ENCODE measurements at places on chromosomes 7 and 10.

GRCh38 chr7:46705386-46706255, 784.5 kb upstream of the IGFBP3 start:
- no peak for DNase-seq

DNA sequence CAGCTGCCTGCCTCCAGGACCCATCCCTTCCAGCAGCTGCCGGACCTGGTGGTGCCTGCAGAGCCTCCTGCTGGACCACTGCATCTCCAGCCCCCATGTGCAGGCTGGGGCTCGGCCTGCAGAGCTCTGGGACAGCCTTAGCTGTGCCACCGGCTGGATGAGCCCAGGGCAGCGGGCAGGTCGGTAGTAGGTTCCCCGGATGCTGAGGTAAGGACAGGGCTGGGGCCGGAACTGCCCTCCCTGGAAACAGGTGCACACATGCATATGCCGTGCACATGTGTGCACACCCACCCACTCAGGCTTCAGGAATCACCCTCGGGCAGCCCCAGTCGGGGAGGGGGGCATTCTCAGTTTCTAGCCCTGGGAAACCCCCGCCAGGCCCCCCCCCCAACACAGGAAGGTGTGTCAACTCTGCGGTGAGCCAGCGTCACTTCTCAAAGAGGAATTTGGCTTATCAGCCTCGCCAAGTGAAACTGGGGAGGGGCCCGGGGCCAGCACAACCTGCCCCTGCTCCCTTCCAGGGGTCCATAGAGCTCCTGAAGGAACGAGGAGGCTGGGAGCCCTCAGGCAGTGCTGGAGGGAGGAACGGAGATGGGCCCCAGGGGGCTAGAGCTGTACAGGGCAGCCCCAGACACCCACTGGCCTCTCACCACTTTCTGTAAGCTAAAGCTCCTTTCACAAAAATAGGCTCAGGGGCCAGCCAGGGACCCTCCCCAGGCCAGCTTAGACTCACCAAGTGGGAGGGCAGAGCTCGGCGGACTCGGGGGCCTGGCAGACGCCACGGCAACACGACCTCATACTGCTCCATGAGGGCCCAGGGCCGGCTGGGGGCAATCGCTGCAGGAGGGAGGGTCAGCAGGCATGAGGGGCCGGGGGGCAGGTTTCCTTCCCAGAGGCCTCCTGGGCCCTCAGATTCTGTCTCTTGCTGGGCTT, 1.7 kb downstream of the ADAM8 start:
- DNase-seq = peak; percentile 85

GRCh38 chr7:1210979-1211608, 21.6 kb upstream of the UNCX start:
- no peak for DNase-seq

DNA sequence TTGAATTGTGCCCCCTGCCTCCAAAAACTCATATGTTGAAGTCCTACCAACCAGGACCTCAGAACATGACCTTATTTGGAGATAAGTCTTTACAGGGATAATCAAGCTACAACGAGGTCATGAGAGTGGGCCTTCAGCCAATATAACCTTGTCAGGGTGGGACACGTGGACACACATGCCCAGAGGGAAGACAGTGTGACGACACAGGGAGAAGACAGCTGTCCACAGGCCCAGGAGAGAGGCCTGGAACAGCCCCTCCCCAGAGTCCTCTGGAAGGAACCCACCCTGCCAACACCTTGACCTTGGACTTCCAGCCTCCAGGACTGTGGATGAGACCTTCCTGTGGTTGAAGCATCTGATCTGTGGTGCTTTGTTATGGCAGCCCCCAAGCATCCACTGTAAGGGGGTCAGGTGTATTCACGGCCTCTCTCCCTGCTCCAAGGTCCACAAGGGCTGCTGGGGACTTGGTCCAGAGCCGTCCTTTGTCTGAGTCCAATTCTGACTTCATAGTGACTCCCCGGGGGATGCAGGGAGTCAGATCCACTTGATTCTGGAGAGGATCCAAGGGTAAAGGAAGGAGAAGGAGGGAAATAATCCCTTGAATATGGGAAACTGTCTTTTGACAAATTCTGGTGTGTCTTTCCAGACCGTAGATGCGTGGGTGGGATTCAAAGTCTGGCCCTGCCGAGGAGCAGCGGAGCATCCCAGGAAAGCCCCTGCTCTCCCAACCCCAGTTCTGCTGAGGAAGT, 7.0 kb downstream of the CALML3 start:
- no peak for DNase-seq

GRCh38 chr7:2566890-2567678, 8.3 kb downstream of the IQCE start:
- no peak for DNase-seq

DNA sequence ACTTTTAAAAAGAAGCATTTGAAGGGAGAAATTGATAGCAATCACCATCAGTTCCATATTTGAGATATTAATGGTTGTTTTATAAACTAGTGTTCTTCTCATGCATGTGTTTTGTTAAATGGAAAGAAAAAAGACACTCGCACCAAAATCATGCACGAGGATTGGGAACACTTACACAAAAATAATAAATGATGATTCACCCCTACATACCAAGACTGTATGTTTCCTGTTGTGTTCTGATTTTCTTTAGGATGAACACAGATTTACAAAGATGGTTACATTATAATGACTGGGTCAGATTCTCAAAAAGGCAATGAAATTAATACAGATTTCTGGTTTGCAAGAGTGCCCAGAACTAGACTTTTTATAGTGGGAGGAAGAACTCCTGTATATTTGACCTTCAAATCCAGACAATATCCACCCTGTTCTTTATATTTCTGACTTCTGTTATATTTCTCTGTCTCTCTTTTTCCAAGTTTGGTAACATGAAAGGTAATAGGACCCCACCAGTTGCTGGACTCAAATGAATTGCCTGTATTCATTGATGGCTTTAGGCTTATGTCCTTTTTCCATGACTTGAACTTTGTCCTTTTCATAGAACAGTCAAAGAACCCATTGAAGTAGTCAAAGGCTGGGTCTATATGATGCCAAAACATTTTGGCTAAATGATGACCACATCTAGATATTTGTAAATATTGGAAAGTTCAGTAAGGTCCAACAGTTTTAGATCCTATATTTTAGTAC, 54.4 kb downstream of the SEMA3A start:
- no peak for DNase-seq

- DNase-seq = no peak
Observed at GRCh38 chr10:24440817-24441797, 232.2 kb downstream of the KIAA1217 start.

DNA sequence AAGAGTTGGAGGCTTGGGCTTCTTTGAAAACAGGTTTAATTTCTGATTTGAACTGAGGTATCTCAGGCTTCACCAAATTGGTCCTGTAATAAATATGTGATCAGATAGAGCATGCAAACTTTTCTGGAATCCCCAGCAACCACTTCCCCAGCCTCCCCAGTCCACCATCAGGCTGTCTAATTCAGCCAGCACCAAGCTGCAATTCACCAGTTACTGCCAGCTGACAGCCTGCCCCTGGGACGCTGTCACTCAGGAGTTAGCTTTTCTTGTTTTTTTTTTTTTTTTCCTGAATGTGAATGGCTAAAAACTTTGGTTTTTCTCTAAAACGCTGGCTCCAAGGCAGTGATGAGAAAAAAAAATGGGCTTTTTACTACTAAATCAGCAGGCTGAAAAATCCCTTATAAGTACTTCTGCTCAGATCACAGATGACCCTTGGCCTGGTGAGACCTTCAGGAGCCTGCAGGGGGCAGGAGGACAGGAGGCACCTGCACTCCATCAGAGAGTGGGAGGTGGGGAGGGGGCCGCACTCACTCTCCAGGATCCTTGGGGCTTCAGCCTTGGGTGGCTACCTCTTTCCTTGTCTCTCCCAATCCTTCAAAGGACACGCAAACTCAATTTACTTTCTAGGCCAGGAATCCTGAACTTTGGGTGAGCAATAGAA, 349.4 kb downstream of the GATA3 start:
- no peak for DNase-seq

DNA sequence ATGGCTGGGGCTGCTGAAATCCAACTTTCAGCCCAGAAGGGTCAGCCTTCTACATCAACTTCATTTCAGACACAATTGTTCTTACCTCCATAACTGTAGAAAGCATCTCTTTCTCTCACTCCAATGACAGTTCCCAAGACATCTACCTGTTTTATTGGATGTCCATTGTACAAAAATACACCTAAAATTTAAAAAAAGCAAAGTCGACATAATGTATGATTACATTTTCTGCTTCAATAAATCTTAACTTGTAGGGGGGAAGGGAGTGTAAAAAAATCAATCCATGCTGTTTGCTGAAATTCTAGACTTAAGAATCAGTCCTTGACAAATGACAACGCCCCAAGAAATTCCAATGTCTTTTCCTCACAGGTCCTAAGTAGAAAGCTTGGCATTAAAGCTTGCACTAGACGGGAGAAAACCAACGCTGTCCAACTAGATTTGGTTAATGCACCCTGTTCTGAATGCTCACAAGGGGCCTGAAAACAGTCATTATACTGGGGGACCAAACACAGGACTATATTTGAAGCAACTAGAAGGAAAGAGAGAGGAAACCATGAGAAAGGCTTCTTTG, 7.5 kb downstream of the STN1 start:
- DNase-seq = no peak

DNA sequence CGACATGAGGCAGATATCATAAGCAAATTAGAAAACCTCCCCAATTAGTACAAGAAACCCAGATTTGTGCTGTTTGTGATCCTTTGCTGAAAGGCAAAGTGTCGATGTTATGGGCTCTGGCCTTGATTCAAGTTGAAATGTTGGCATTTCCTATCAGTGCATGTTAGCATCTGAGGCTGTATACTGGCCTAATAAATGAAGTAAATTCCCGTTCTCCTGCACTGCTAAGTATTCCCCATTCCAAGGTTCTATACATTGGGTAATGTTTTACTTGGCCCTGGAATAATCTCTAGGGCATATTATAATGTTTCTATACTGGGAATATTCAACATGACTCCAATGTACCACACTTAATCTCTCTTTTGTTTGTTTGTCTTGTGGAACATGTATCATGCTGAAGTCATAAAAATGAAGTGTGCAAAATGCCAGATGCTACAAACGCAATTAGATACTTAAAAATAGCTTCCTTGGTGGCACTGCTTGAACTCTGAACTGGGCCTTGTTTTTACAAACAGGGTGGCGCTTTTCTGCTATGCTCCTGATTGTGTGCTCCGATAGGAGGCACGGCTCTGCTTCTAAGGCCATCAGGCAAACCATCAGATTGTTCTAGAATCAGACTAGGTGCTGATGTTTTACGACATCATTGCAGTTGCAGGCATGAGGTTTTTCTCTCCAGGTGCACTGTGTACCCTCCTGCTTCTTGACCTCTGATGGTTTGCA, 156.7 kb upstream of the TCF7L2 start:
- no peak for DNase-seq

- no peak for DNase-seq
Observed at GRCh38 chr7:36084485-36085091, 68.5 kb upstream of the EEPD1 start.

DNA sequence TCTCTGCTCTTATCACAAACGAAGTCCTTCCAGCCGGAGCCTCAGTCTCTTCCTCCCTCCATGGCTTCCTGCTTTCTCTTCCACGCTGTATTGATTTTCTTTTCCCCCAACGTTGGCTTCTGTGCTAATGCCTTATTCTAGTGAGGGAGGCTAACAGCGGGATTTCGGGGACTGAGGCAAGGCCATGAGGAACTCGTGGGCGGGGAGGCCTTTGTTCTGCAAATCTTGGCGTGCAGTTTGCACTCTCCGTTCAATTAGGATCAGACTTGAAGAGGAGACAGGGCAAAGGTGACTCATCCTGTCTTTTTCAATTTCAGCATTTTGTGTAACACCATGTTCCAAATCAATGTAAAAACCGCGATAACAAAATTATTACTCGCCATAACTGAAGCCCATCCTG, 25.3 kb downstream of the EN2 start:
- no peak for DNase-seq

GRCh38 chr7:78828317-78828716, 625.1 kb downstream of the MAGI2 start:
- no peak for DNase-seq

DNA sequence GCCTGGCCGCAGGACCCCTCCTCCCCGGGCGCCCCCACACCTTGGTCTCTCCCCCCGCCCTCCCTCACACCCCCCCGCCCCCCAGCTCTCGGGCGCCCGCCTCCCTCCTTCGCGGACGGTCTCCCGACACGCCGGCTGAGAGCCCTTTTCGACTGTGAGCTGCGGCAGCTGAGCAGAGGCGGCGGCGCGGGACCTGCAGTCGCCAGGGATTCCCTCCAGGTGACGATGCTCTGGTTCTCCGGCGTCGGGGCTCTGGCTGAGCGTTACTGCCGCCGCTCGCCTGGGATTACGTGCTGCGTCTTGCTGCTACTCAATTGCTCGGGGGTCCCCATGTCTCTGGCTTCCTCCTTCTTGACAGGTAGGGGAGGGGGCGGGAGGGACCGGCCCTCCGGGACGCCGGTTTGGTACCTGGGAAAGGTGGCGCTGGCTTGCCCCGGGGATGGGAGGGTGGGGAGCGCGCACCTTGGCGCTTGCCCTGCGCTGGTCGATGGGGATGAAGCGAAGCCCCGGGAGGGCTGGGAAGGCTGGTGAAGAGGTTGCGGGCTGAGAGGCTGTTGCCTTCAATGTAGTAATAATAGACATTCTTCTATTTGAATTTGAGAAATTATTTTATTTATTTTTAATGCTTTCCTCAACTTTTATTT, at the start of gene BMPER:
Gene BMPER (plus strand): TSS at position 151 of the 644 bp plus-strand sequence. CDS start 75 bp downstream, at position 226.
- DNase-seq = no peak

DNA sequence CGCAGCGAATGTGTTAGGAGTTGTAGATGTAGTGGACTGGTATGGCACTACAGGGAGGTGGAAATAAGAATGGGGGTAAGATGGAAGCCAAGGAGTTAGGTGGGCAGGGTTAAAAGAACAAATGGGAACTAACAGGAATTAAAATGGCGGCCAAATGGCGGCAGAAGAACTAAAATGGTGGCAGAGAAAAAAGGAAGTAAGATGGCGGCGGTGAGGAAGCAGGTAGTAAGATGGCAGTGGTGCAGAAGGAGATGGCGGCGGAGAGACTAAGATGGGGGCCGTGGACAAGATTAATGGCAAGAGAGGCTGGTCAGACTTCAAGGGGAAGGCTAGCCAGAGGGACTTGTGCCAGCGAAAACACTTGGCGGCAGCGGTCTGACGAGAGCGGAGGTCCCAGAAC, 44.5 kb downstream of the ZNF138 start:
- no peak for DNase-seq

- no peak for DNase-seq
Observed at GRCh38 chr7:132169730-132170129, 406.5 kb downstream of the PLXNA4 start.

DNA sequence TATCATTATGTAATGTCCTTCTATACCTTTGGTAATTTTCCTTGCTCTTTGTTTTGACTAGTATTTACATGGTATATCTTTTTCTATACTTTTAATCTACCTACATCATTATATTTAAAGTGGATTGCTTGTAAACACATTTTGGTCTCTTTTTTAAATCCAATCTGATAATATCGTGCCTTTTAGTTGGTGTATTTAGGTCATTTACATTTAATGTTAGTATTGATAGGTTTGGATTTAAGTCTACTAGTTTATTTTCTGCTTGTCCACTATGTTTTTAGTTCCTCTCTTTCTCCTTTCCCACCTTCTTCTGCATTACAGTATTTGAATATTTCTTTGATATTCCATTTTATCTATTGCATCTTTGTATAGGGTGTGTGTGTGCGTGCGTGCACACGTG, 95.4 kb downstream of the HIBADH start:
- no peak for DNase-seq

- DNase-seq = no peak
Observed at GRCh38 chr7:126460664-126461063, 792.1 kb downstream of the GRM8 start.

- no peak for DNase-seq
Observed at GRCh38 chr7:23247603-23248335, 1.2 kb downstream of the GPNMB start.

- DNase-seq = no peak
Observed at GRCh38 chr10:88870089-88870488, 10.0 kb upstream of the STAMBPL1 start.

Data from T-helper 9 cell (primary cell).